NCI-H82 (cell line): ENCODE measurements at places on chromosomes 5 and 9.

- DNase-seq: no peak
Observed at GRCh38 chr9:561427-561826, 280.1 kb upstream of the DMRT1 start.

DNA sequence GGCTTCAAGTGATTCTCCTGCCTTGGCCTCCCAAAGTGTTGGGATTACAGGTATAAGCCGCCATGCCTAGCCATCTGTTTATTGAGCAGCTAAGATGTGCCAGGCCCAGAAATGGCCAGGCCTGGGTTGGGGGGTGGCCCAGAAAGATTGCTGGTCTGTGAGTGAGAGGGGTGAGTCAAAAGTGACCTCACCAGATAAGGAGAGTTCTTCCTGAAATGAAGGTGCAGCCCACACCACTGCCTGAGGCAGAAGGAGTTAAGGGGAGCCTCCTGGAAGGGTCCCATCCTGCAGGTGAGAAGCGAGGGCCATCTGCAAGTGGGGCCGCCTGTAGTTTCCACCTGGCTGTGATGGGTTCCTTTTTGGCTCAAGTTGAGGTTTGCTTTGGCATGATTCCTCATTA, 96.9 kb upstream of the KLF4 start:
- DNase-seq: no peak

DNA sequence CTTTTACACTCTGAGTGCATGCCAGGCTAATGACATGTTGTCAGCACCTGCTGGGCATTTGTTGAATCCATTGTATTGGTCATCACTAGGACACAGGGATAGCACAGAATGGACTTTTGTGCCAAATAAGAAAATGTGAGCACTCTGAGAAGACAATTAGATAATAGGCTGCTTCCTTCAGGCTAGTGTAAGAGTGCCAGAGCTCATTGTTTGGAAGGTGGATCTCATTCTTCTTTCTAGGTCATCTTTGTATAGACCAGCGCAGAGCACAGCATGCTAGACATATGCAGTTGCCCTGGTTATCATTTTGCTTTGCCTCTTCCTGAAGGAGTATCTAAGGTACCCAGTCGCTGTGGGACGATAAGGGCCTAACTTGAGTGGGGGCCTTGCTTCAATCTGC, 493.4 kb upstream of the COX7C start:
- DNase-seq: no peak

GRCh38 chr5:85479849-85480248, 1095.2 kb upstream of the EDIL3 start:
- no peak for DNase-seq

DNA sequence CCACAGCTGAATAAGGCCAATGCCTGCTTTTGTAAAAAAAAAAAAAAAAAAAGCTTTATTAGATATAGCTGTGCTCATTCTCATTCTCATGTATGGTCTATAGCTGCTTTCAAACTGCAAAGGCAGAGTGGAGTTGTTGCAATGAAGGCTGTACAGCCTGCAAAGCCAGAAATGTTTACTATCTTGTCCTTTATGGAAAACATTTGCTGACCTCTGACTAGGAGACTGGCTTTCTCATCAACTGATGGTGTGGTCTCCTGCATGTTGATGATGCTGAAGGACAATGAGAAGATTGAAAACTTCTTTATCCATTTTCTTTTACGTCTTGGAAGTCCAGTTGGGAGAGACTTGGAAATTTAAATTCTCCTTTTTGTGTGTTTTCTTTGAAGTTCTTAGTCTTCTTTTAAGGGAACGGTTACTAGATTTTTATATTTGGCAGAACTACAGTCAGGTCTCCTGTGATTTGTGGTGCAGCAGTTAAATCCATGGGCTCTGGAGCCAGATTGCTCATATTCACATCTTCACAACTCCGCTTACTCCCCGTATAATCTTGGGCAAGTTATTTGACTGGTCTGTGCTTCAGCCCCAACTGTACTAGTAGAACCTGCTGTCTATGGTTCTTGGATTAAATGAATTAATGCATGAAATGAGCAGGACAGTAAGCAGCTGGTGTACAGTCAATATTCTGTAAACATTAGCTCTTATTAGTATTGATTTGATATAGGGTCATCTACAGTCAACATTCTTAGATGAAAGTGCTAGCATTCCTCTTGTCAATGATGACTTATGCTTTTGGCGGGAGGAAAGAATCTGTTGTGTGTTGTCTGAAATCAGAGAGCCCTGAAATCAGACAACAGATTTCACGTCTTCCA, 39.7 kb upstream of the BASP1 start:
- no peak for DNase-seq

- DNase-seq: no peak
Observed at GRCh38 chr5:168951769-168952168, 349.2 kb downstream of the SLIT3 start.

DNA sequence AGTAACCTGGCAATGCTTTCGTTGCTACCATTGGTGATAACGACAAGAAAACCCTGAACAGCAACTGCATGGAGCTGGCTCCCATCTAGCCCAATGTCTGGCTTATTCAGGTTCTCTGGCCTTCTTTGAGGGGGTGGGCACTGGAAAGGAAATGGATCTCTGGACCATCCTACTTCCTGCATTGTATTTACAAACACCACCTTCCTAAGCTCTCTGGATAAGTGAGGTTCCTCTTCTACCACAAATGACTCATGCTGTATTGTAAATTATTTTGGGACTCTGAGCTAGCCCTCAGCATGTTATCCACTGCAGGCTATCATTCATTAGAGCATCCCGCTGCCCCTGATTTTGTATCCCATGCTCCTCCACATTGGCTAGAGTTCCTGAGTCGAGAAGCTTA, 136.9 kb upstream of the KLF9 start:
- no peak for DNase-seq

- no peak for DNase-seq
Observed at GRCh38 chr5:92741906-92742305, 839.1 kb downstream of the NR2F1-AS1 start.

- DNase-seq: peak; percentile 49
Observed at GRCh38 chr5:176870110-176870591, 29.0 kb downstream of the HK3 start.

- no peak for DNase-seq
Observed at GRCh38 chr9:2655411-2655901, 33.9 kb downstream of the VLDLR start.

DNA sequence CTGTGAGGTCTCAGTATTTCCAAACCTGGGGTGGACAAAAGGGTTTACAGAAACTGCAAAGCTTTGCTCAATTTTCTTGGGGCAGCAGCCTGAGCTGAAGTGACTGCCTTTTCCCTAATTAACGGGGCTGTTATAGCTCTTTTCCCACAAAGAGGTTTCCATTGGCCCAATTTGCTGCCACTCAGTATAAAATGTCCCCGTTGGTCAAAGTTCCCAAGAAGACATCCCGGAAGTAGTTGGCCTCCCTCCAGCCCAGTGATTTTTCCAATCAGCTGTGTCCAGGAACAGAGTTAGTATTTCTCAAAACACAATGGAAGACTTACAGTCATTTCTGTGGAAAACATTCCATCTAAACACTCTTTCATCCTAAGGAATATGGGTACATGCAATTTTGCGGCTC, 643.6 kb downstream of the ACTL7B start:
- DNase-seq: no peak

DNA sequence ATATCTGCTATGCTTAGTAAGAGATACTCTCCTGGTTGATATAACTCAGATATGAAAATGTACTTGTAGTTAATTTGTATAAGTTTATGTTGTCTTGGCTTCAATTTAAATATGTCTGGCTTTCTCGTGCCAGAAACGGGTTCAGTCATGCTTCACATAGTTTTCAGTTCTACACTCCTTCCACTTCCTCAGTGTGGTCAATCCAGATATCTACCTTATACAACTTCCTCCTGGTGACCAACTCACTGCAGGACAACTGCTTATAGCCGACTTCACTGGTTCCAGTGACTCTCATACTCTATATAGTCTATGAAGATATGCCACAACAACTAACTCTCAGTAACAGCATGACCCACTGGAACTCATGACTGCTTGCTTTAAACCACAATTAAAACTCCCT, 690.4 kb downstream of the SLCO4C1 start:
- no peak for DNase-seq

DNA sequence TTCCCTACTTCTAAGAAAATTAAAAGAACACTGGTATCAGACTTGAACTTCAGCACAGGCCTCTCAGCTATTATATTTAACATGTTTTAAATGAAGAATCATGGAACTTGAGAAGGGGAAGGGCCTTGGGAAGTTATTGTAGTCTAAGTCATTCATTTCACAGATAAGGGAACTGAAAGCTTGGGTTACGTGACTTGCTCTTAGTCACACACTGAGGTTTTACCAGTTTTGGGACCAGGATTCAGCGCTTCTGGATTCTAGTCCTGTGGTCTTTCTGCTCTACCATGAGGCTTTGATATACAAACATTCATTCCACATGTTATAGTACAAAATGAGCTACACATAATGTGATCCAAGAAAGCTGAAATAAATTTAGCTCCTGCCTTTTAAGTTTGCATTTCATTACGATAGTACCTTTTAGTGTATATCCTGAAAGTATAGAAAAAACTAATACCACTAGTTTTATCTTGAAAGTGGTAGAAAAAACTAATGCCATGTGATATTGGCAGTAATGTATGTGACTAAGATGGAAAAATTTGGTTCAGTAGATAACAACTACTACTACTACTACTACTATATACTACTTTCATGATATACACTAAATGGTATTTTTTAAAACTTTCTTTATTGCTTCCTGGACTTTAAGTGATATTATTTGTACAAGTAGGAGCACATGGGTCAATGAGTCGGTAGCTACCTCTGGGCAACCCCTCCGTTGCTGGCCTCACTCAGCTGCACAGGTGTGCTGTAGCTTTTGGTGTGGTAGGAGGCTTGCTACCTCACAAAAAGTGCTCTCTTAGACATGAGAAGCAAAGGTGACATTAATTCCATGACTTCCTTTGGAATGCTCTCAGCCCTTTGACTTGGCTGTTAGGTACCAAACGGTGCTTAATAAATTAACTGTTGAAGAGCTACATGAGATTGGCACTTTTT, 40.7 kb downstream of the F2RL2 start:
- no peak for DNase-seq

- DNase-seq: no peak
Observed at GRCh38 chr5:41893074-41893851, 10.9 kb upstream of the RIMOC1 start.

GRCh38 chr5:144170276-144171024, at the start of the genes KCTD16 and YIPF5:
KCTD16 (plus strand) TSS chr5:144170873.
YIPF5 (minus strand) TSS chr5:144170659; CDS start chr5:144169955, 704 bp downstream.
- peak; percentile 98 for DNase-seq

DNA sequence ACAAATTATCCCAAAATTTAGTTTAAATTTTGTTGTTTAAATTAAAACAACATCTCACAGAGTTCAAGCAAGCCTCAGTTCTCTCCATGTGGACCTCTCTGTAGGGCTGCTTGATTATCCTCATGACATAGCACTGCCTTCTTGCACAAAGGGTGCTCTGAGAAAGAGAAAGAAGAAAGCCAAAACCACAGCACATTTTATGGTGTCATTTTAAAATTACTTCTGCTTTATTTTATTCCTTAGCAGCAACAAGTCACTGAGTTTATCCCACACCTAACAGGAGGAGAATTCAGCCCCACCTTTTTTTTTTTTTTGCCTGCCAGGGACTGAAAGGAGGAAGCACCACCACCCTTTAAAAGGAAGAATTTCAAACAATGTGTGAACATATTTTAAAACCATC, 12.8 kb upstream of the KCNV2 start:
- no peak for DNase-seq

- DNase-seq: no peak
Observed at GRCh38 chr5:14757850-14758249, 93.3 kb downstream of the OTULIN start.

DNA sequence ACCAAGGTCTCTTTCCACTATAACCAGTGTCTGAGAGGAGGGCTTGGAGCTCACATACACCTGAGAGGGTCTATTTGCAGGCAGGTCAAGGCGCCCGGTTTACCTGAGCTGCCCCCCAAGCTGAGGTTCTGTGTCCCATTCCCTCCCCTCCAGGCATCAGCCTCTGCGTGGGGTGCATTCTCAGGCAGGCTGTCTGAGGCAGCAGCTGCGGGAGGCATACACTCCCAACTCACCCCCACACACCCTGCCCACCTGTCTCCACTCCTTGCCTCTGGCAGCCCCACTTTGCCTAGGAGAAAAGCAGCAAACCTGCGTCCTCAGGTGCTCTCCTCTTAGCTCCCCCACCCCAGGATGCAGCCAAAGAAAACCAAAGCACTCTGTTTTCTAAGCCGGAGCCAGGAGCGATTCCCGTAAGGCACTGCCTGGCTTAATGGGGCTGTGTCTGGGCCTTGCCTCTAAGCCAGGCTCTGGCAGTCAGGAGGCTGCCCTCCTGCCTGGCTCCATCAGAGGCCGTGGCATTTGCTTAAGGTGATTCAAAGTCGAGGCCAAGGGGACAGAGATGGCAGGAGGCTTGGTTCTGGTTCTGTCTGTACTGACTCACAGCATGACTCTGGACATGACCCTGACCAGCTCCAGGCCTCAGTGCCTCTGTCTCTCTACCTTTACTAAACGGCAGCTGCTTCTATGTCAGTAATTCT, 139.2 kb upstream of the TRIM32 start:
- no peak for DNase-seq

GRCh38 chr9:105295201-105295550, 50.7 kb downstream of the SLC44A1 start:
- no peak for DNase-seq

- DNase-seq: peak; percentile 70
Observed at GRCh38 chr9:101132801-101133200, 104.3 kb downstream of the PLPPR1 start.

DNA sequence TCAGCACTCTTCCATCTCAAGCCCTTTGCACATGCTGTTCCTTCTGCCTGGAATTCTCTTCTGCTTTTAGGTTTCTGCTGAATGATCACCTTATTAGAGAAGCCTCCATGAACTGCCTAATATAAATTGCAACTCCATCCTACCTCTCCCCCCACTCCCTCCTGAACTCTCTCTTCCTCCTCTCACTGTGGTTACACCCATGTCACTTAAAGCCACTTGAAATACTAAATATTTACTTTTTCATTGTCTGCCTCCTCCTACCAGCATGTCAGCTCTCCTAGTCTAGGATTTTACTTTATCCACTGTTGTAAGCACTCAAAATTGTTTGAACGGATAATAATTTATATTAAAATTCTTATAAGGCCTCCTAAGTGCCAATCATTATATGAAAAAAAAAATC, 43.8 kb downstream of the ACTL7B start:
- no peak for DNase-seq

- no peak for DNase-seq
Observed at GRCh38 chr9:81002906-81003305, 686.4 kb downstream of the TLE1 start.

DNA sequence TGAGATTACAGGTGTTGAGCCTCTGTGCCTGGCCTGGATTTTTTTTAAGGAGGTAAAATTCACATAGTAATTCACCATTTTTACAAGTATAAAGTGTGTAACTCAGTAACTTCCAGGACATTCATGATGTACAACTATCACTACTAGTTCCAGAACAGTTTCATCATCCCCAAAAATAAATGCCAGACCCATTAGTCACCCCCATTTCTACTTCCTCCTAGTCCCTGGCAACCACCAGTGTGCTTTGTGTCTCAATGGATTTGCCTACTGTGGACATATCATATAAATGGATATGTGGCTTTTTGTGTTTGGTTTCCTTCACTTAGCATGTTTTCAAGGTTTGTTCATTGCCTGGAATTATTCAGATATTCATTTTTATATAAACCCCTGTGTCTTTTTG, 72.5 kb upstream of the PANK3 start:
- DNase-seq: no peak

- DNase-seq: no peak
Observed at GRCh38 chr9:86079421-86079831, 19.9 kb downstream of the GOLM1 start.
